ENCODE measurements at places on chromosomes 12 and 14. TPM values are rescaled to one million over a fixed set of nuclear protein-coding genes. Genes with fewer than 3 reads are reported as not detected.

DNA sequence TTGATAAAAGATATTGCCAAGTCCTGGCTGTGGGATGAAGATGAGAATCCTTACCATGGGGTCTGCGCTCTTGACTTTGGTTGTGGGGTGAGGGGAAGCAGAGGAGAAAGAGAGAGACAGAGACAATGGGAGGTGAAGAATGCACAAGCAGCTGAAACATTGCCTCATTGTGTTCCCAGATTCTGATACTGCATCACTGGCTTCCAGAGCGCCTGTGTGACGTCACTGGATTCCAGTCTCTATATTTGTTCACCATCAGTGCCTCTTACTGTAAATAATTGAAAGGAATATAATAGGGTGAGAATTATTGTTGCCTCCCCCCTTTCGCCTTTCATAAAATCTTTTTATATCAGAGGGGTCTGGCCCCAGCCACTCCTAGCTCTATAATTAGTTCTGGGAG lies 188.9 kb upstream of the NTF3 start:
- H3K27me3 ChIP-seq = peaks cover 4% of the 10 kb centered on the region
- H3K27ac ChIP-seq = no peak overlapping the region
- H3K4me1 ChIP-seq = no peaks in the 10 kb centered on the region
- no peak for DNase-seq
- no peaks in the 10 kb centered on the region for H3K36me3 ChIP-seq

GRCh38 chr12:115708801-115709200 lies 568.7 kb downstream of the MED13L start:
- H3K4me1 ChIP-seq = no peaks in the 10 kb centered on the region
- H3K4me3 ChIP-seq = no peak overlapping the region
- DNase-seq = no peak

DNA sequence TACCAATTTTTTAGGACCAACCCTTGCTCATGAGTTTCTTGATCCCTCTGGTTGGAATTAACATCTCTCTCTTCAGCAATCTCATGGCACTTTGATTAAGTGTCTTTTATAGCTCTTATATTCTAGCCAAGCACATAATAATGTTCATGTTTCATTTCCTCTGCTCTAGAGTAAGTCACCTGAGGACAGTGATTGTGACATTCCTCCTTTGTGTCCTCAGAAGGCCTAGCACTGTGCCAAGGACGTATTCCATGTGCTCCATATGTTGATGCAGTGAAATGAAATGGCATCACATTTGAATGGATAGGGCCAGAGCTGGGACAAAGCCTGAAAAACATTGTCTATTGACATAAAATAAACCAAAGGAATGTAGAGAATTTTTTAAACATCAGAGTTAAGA lies 322.8 kb upstream of the PRICKLE1 start:
- DNase-seq = no peak
- H3K36me3 ChIP-seq = no peaks in the 10 kb centered on the region
- H3K4me3 ChIP-seq = no peak overlapping the region
- H3K27ac ChIP-seq = peak overlapping the region; percentile 74
- H3K4me1 ChIP-seq = peaks cover 10% of the 10 kb centered on the region

The ELK3 gene
- 49.3 TPM for total RNA-seq

GRCh38 chr14:72864712-72865365 lies 29.1 kb downstream of the DPF3 start:
- no peak overlapping the region for H3K4me3 ChIP-seq
- no peak overlapping the region for H3K27ac ChIP-seq
- H3K36me3 ChIP-seq = peaks cover 2% of the 10 kb centered on the region
- peaks cover 3% of the 10 kb centered on the region for H3K27me3 ChIP-seq

The CYP46A1 gene
- total RNA-seq = 1.3 TPM

DNA sequence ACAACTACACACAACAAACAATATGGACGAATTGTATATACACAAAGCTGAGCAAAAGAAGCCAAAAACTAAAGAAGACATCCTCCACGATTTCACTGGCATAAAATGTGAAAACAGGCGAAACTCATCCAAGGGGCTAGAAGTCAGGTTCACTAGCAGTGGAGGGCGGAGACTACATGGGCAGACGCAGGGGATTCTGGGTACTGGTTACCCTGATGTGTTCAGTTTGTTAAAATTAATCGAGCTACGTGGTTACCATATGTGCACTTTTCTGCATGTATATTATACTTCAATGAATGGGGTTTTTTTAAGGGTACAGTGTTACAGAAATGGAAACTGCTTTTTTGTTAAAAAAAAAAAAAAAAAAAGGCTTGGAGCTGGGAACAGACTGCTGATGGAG lies 12.3 kb downstream of the KDM2B start:
- no peak for DNase-seq
- peaks cover 10% of the 10 kb centered on the region for H3K36me3 ChIP-seq
- no peak overlapping the region for H3K4me3 ChIP-seq

DNA sequence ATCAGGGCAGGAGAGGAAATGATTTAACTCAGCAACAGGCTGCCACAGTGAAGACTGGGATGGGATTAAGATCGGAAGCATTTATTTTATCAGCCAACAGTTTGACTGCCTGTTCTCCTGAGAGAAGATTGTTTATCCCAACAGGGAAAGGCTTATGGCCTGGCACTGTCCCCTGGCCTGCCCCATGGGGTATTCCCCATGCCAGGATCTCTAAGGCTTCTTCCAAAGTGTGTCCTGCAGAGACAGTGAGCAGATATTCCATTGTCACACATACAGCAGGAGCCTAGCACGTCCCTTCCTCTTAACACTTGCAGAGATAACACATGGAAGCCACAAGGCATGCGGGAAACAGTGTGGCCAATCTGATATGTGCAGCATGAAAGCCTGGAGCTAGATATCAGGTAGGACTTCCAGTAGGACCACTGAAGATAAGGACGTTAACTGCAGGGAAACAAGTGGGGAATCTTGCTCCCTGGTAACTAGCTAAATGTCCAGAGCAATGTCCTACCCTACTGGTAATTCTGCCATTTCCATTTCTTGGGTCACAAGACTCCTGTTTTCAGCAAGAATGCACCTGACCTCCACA lies 48.2 kb downstream of the IQSEC3 start:
- no peak overlapping the region for H3K4me3 ChIP-seq
- H3K4me1 ChIP-seq = no peaks in the 10 kb centered on the region
- peaks cover 52% of the 10 kb centered on the region for H3K27me3 ChIP-seq
- H3K27ac ChIP-seq = no peak overlapping the region

GRCh38 chr14:64983439-64984310 lies 3.0 kb upstream of the FNTB start:
- peaks cover 18% of the 10 kb centered on the region for H3K27me3 ChIP-seq
- no peaks in the 10 kb centered on the region for H3K36me3 ChIP-seq
- DNase-seq = peak; percentile 46
- H3K4me1 ChIP-seq = peaks cover 25% of the 10 kb centered on the region

- no peak for DNase-seq
- H3K4me3 ChIP-seq = no peak overlapping the region
- H3K4me1 ChIP-seq = peaks cover 3% of the 10 kb centered on the region
Measured at GRCh38 chr14:33229269-33229929, 290.7 kb downstream of the NPAS3 start.

- no peak for DNase-seq
- no peak overlapping the region for H3K4me3 ChIP-seq
- H3K27me3 ChIP-seq = no peaks in the 10 kb centered on the region
- no peaks in the 10 kb centered on the region for H3K36me3 ChIP-seq
- no peak overlapping the region for H3K27ac ChIP-seq
- H3K4me1 ChIP-seq = peaks cover 14% of the 10 kb centered on the region
Measured at GRCh38 chr12:127987199-127987901, 279.6 kb upstream of the TMEM132C start.

DNA sequence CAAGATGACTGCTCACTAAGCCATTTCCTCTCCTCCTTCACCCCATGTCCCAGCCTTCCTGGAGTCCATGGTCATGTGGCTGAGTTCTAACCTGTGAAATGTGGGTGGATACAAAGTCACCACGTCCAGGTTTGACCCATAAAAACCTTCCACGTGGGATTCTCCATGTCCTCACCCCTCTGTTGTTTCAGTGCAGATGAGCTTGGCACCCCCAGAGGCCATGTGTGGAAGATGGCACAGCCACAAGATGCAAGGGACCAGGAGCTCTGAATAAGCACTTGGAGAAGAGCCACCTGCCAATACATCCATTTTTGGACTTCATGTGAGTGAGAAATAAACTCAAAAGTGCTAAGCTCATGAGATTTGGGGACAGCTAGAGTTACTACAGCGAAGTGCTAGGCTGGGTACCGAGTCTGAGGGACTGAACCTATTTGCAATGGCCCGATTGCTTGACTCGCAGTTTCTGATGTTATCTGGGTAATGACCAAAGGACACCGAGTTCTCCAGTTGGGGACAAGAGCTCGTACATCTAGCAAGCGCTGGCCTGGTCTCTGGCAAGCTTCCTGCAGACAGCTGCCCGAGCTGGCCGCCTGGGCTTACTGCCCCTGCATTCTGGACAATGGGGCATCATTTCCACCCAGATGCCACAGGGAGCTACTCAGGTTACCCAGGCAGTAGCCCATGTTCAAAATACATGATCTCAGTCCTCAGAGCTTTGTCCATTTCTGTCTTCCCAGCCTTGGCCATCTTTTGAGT lies 7.7 kb upstream of the SLC24A4 start:
- no peak for DNase-seq
- no peak overlapping the region for H3K4me3 ChIP-seq
- no peaks in the 10 kb centered on the region for H3K36me3 ChIP-seq
- H3K27me3 ChIP-seq = peaks cover 41% of the 10 kb centered on the region
- no peak overlapping the region for H3K27ac ChIP-seq

GRCh38 chr14:103421556-103421955 lies 36.3 kb downstream of the MARK3 start:
- no peak overlapping the region for H3K27ac ChIP-seq
- no peak for DNase-seq
- H3K4me1 ChIP-seq = peaks cover 55% of the 10 kb centered on the region
- H3K4me3 ChIP-seq = no peak overlapping the region
- no peaks in the 10 kb centered on the region for H3K27me3 ChIP-seq

- no peaks in the 10 kb centered on the region for H3K36me3 ChIP-seq
- peaks cover 42% of the 10 kb centered on the region for H3K4me1 ChIP-seq
- H3K4me3 ChIP-seq = no peak overlapping the region
- H3K27me3 ChIP-seq = no peaks in the 10 kb centered on the region
- no peak for DNase-seq
- no peak overlapping the region for H3K27ac ChIP-seq
Measured at GRCh38 chr12:65638324-65638723, 186.0 kb upstream of the HMGA2 start.

The A2M gene
- 1.2 TPM for total RNA-seq

GRCh38 chr12:92400006-92400405 lies 254.4 kb upstream of the BTG1 start:
- no peak overlapping the region for H3K4me3 ChIP-seq
- no peak for DNase-seq
- no peak overlapping the region for H3K27ac ChIP-seq
- H3K4me1 ChIP-seq = peaks cover 12% of the 10 kb centered on the region

GRCh38 chr12:1993341-1993740 lies 10.9 kb downstream of the DCP1B start:
- no peak for DNase-seq
- no peak overlapping the region for H3K27ac ChIP-seq
- H3K27me3 ChIP-seq = no peaks in the 10 kb centered on the region
- H3K4me3 ChIP-seq = no peak overlapping the region

GRCh38 chr12:16349131-16349460 lies 1.7 kb downstream of the MGST1 start:
- H3K27ac ChIP-seq = peak overlapping the region; percentile 35
- H3K4me3 ChIP-seq = peak overlapping the region; percentile 83
- H3K36me3 ChIP-seq = no peaks in the 10 kb centered on the region
- no peak for DNase-seq
- H3K27me3 ChIP-seq = no peaks in the 10 kb centered on the region
- H3K4me1 ChIP-seq = peaks cover 25% of the 10 kb centered on the region

GRCh38 chr14:80942191-80942600 lies 658 bp upstream of the CEP128 start:
- no peaks in the 10 kb centered on the region for H3K36me3 ChIP-seq
- DNase-seq = no peak
- peaks cover 17% of the 10 kb centered on the region for H3K4me1 ChIP-seq
- H3K27me3 ChIP-seq = peaks cover 4% of the 10 kb centered on the region
- peak overlapping the region; percentile 86 for H3K4me3 ChIP-seq

The PIWIL1 gene
- not detected for total RNA-seq

GRCh38 chr14:47447076-47447475 lies 228.3 kb downstream of the MDGA2 start:
- no peaks in the 10 kb centered on the region for H3K36me3 ChIP-seq
- H3K27ac ChIP-seq = no peak overlapping the region
- peaks cover 2% of the 10 kb centered on the region for H3K27me3 ChIP-seq
- no peak overlapping the region for H3K4me3 ChIP-seq
- H3K4me1 ChIP-seq = peaks cover 9% of the 10 kb centered on the region

DNA sequence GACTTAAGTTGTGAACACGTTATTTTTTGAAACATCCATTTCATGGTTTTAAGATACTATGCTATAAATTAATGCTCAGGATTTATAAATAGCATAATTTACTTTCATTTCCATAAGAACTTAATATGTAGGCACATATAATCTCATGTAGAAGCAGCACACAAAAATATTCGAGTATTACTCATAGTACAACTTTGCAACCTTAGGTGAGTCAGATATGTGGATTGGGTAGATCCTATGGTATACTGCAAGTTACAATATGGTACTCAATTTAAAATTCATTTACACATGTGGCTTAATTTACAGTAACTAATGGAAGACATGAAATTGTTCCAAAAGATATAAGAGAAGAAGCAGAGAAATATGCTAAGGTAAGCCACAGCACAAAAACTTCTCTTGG lies 26.0 kb downstream of the PSMA3 start:
- no peak overlapping the region for H3K4me3 ChIP-seq
- H3K27me3 ChIP-seq = no peaks in the 10 kb centered on the region
- peaks cover 18% of the 10 kb centered on the region for H3K4me1 ChIP-seq
- no peak overlapping the region for H3K27ac ChIP-seq
- DNase-seq = no peak

DNA sequence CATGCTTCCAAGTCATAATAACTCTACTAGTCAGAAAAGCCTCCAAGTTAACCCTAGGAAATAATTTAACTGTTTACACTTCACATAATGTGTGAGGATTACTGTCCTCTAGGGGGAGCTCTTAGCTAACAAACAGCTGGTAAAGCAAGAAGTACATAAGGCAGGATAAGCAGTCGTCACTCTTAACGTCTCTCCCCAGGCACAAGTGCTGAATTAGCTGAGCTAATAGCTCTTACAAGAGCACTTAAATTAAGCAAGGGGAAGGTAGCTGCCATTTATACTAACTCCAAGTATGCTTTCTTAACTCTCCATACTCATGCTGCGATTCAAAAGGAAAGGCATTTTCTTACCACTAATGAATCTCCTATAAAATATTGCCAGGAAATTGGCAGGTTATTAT lies 79.3 kb upstream of the TSPAN11 start:
- no peak overlapping the region for H3K27ac ChIP-seq
- H3K4me3 ChIP-seq = no peak overlapping the region
- DNase-seq = no peak
- H3K36me3 ChIP-seq = no peaks in the 10 kb centered on the region
- peaks cover 9% of the 10 kb centered on the region for H3K4me1 ChIP-seq
- H3K27me3 ChIP-seq = peaks cover 48% of the 10 kb centered on the region

GRCh38 chr12:29731591-29731990 lies 52.2 kb downstream of the TMTC1 start:
- H3K4me1 ChIP-seq = peaks cover 44% of the 10 kb centered on the region
- H3K4me3 ChIP-seq = no peak overlapping the region
- no peaks in the 10 kb centered on the region for H3K27me3 ChIP-seq
- peaks cover 12% of the 10 kb centered on the region for H3K36me3 ChIP-seq
- H3K27ac ChIP-seq = peak overlapping the region; percentile 42

- no peak overlapping the region for H3K27ac ChIP-seq
- H3K36me3 ChIP-seq = no peaks in the 10 kb centered on the region
- no peak for DNase-seq
- H3K4me3 ChIP-seq = no peak overlapping the region
Measured at GRCh38 chr14:29097476-29097875, 330.9 kb downstream of the FOXG1 start.

- H3K36me3 ChIP-seq = no peaks in the 10 kb centered on the region
- H3K27ac ChIP-seq = no peak overlapping the region
- H3K27me3 ChIP-seq = no peaks in the 10 kb centered on the region
Measured at GRCh38 chr12:19912991-19913390, 455.3 kb upstream of the PDE3A start.

The POU6F1 gene
- 19.2 TPM for total RNA-seq
